Panc1 (cell line): ENCODE measurements at places on chromosomes 5 and 9.

- no peak for DNase-seq
These were observed 193.5 kb downstream of the RGS3 start for GRCh38 chr9:113656771-113657670.

- DNase-seq, result no peak
These were observed 888 bp downstream of the RABGAP1 start for GRCh38 chr9:122941582-122942234.

- DNase-seq, result no peak
These were observed 140.2 kb downstream of the GLIS3 start for GRCh38 chr9:4159696-4160095.

- DNase-seq, result no peak
These were observed 144.1 kb upstream of the ACOT12 start for GRCh38 chr5:81537905-81538547.

- DNase-seq, result no peak
These were observed 20.8 kb downstream of the TTC33 start for GRCh38 chr5:40734986-40735385.

DNA sequence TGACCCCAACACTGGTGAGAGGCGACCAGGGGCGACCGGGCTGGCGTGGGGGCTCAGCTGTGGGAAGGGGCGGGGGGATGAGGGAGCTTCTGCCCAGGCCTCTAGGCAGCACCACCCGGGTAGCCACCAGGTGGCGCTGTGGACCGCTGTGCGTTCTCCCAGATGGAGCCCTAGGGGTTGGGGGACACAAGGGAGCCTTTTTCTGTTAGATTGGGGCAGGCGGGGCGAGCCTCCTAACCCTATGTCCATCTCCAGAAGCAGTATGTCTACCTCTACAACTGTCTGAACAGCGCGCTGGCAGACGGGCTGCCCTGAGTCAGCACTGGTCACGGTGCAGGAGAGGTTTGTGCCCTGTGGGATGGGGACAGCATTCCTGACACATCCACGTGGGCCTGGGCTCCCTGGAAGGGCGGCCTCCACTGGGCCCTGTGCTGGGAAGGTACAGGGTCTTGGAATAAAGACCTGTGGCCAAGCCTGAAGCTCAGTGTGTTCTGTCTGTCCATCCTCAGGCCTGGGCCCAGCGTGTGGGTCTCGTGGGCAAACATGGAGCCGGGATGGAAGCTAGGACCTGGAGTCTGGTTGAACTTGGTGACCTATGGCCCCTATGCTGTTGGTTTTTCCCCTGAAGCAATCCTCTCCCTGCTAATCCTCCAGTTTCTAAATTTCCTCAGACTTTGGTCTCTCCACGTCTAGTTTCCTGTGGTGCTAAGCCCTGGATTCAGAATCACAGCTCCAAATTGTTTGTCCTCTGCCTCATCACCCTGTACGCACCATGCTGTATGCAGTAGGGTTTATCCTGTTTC lies 23.1 kb upstream of the SPTLC1 start:
- no peak for DNase-seq

GRCh38 chr9:92917176-92917800 lies 30.0 kb upstream of the FGD3 start:
- DNase-seq, result no peak

DNA sequence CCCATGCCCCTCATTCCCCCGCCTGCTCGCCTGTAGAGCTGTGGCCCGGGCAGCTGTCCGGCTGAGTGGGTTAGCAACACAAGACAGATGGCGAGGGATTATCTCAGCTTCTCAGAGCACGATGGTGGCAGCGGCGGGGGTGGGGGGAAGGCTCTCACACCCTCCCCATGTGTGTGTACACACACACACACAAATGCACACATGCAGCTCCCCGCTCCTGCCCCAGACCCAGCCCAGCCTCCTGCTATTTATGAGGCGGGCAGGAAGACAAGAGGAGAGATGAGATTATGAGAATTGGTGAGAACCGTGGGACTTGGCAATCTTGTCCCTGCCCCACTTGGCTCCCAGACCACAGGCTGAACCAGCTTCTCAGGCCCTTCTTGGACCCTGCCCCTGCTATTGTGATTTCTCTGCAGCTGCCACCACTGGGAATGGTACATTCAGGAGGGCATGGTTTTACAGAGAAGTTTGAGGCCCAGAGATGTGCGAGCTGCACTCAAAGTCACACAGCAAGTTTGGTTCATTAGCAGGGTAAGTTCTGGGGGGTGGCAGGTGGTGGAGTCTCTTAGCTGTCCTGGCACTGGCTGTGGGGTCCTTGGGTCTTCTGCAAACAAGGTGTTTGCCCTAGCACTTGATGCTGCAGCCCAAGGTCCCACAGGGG lies 51.0 kb upstream of the PSD2 start:
- no peak for DNase-seq

DNA sequence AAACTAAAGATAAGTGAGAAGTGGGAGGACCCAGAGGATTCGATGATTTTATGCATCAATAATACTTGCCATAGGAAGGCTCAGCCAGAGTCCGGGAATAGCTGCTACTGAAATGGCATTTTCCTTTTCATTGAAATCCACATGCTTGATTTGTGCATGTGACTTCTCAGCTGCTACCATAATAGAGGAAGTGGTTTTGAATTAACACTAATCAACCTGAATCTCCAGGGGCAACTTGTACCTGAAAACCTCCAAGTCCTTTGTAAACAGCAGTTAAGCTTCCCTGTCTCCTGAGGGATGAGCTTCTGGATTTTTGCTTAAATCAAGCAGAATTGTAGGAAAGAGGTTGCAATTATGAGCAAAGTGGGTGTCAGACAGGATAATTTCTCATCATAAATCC lies 124.9 kb downstream of the PPP2R2B start:
- no peak for DNase-seq
